ENCODE measurements at places on chromosomes 2 and 18.

- DNase-seq = no peak
Measured at GRCh38 chr2:105714141-105714540, 30.6 kb upstream of the NCK2 start.

DNA sequence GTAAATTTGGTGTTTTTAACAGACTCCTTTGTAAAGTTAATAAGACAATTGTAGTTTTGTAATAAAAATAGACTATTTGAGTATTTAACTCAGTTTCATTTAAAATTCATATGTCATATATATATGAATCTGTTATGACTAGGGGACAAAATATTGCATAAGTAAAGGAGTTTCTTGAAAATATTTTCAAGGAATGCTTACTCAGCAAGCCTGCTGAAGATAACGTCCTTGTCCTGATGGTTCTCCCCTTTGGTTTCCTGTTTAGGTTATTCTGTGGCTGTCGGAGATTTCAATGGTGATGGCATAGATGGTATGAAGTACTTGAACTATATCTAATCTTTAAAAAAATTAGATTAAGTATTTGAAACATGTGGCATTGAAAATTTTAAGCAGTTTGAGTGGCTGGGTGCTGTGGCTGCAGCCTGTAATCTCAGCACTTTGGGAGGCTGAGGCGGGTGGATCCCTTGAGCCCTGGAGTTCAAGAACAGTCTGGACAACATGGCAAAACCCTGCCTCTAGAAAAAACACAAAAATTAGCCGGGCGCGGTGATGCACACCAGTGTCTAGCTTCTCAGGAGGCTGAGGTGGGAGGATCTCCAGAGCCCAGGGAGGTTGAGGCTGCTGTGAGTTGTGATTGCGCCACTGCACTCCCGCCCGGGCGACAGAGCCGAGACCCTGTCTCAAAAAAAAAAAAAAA, 47.1 kb downstream of the ITGAV start:
- no peak for DNase-seq

DNA sequence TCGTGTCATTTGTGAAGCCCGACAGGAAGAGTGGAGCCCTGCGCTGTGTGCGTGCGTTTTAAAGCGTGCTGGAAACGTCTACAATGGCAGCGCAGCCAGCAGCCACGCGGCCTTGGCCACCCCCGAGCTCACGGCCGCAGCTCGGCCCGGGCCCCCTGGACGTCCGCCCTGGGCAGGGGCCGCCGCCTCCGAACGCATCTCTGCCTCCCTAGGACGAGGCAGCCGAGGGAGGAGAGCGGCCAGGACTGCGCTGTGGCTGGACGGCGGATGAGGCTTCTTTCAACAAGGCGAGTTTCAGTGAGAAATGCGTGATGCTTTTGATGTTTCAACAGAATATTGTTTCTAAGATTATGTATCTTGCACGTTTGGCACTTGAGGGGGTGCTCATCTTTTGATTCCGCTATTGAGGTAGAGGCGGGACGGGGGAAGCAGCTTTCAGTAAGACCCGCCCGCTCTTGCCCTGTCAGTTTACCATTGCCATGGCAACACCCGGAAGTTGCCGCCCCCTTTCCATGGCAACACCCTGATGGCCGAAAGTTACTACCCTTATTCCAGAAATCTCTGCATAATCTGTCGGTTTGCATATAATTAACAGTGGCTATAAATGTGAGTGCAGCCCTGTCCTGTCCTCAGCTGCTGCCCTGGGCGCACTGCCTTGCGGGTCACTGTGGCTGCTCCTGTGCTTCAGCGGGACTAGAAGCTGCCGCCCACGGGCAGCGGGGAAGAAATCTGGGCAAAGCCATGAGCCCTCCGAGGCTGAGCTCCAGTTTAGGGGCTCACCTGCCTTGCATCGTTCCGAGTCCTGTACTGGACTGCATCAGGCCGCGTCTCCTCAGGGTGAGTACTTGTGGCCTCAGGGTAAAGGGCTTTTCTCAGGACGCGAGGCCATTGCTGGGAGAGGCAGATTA, 38.6 kb downstream of the ADNP2 start:
- DNase-seq = peak; percentile 73

- DNase-seq = no peak
Measured at GRCh38 chr2:196849895-196850294, 40.7 kb upstream of the C2orf66 start.

DNA sequence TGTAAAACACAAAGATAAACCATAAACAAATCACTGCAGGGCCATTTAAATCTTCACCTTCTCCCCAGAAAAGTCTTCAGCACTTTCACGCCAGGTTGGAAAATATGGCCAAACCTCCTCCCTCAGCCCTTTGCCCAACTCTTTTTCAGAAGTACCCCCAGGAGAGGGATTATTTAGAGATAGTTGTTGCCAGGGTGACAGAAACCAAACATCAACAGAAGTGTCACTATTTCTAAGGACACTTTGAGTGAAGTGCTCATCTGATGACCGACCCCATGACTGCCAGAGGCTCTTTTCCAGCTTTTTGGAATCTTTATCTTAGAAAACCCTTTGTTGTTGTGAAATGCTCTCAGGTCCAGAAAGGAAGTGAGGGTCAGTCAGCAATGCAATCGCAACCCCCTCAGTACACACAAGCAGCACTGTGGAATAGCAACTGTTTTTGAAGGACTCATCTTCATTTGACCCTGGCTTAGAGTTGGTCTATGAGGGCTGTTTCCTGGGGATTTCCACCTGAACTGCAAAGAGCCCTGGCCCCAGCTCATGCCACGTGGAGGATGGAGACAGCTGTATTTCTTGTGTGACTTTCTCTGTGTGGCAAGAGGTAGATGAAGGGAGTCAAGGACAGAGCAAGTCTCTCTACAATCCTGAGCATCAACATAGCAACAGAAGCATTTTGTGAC, 114.0 kb upstream of the STON1 start:
- DNase-seq = no peak

DNA sequence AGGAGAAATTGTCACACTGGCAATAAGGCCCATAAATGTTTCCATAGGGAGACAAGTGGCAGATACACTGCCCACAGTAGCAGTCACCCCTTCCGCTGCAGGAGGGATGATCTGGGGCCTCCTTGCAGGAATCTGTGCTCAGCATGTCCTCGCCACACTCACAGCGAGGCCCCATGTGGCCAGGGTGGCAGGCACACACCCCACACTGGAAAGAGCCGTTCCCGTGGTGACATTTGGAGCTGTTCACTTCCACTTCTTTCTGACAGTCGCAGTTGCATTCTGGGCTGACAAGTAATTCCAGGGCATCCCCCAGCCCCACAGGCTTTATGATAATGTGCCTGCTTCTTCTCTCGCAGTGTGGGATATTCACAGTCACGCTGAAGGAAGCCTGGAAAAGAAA, 62.6 kb downstream of the ITGB6 start:
- no peak for DNase-seq

- DNase-seq = no peak
Measured at GRCh38 chr2:17960925-17961324, 82.5 kb downstream of the KCNS3 start.

DNA sequence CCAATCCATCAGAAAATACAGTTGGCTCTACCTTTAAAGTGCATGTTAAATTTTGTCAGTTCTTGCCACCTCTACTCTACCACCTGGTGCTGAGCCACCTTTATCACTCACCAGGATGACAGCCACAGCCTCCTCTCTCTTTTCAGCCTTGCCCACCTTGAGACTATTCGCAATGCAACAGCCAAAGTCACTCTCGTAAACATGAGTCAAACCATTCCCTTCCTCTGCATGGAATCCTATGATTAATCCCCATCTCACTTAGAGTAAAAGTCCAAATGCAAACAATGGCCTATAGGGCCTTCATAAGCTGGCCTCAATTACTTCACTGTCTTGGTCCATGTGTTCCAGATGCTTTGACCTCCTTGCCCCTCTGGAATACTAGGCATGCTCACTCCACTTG, 5.8 kb upstream of the OSBPL6 start:
- no peak for DNase-seq

GRCh38 chr2:112217854-112218253, 37.0 kb downstream of the ZC3H8 start:
- no peak for DNase-seq

GRCh38 chr18:4653418-4653817, 198.3 kb upstream of the DLGAP1 start:
- no peak for DNase-seq

DNA sequence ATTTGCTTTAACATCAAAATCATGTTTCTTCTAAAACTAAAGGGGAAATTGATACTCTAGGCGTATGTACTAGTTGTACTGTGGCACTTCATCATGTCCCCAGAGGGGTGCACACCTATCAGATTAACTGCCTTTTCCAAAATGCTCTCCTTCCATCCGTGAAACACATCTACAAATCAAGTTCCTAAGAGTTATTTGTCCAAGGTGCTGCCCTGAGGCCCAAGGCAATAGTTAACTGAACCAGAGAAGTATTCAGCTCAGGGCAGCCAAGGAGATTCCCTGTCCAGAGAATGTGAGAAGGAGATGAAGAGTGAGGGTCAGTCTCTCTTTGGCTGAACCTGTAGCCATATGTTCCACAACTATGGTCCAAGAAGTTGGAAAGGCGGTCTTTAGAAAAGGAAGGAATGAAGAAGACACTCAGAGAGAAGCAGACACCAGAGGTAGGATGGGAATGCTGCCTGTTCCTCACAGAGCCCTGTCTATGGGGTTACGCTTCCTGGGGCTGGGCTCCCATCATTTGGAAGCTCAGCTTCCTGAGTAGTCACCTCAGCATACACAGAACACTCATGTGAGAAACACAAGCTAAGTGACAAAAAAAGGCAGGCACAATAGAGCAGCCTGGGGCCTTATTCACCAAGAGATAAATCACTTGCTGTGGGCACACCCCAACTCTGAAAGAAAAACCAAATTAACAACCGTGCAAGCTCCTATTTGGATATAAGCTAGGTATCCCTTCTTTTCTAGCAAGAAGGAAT, 55.6 kb downstream of the ANKRD44 start:
- DNase-seq = no peak
